ENCODE measurements at places on chromosomes 12 and 14. TPM values are rescaled to one million over a fixed set of nuclear protein-coding genes. Genes with fewer than 3 reads are reported as not detected.
A peak's percentile ranks its signal among the peaks of the same experiment; 100 is the strongest.

DNA sequence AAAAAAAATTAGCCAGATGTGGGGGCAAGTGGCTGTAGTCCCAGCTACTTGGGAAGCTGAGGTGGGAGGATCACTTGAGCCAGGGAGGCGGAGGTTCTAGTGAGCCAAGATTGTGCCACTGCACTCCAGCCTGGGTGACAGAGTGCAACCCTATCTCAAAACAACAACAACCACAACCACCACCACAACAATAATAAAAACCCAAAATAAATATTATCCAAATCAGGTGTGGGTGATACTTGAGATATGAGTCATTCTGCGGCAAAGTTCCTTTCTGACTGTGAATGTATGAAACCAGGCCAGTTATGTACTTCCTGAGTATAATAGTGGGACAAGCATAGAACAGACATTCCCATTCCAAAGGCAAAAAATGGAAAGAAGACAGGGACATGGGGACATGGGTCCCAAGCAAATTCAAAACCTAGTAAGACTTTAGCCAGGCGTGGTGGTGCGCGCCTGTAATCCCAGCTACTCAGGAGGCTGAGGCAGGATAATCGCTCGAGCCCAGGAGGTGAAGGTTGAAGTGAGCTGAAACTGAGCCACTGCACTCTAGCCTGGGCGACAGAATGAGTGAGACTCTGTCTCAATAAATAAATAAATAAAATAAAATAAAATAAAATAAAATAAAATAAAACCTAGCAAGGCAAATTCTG is 9.7 kb upstream of the ERC1 start:
- no peak for DNase-seq

GRCh38 chr14:60661721-60662120 is 12.4 kb upstream of the SIX1 start:
- DNase-seq = no peak

DNA sequence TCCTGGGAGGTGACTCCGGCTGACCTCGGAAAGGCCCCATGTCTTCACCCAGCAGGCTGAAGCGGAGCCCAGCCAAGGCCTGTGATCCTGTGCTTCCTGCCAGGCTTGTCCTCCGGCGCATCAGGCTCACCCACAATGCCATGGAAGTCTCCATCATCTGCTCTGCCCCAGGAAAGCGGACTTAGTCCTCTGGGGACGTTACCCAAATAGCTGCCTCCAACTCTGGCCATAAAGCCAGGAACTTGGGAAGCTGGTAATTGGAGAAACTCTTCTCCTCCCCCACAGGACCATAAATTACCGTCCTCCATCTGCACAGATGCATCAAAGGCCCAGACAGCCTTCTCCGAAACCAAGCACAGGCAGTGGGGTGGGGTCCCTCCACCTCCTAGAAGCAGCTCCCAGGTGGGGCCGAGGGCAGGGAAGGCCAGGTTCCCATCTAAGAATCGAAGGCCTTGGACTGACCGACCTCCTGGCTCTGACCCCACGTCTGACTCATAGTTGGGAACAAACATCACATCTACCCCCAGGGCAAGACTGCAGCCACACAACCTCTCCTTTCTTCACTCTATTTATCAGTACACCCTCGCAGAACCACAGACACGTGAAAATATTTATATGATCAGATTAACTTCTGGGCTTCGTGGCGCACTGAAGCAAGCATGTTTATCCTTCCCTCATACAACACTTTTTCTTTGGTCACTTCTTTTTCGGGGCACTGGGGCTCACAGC is 56.4 kb downstream of the PITPNM2 start:
- DNase-seq = peak; percentile 85

DNA sequence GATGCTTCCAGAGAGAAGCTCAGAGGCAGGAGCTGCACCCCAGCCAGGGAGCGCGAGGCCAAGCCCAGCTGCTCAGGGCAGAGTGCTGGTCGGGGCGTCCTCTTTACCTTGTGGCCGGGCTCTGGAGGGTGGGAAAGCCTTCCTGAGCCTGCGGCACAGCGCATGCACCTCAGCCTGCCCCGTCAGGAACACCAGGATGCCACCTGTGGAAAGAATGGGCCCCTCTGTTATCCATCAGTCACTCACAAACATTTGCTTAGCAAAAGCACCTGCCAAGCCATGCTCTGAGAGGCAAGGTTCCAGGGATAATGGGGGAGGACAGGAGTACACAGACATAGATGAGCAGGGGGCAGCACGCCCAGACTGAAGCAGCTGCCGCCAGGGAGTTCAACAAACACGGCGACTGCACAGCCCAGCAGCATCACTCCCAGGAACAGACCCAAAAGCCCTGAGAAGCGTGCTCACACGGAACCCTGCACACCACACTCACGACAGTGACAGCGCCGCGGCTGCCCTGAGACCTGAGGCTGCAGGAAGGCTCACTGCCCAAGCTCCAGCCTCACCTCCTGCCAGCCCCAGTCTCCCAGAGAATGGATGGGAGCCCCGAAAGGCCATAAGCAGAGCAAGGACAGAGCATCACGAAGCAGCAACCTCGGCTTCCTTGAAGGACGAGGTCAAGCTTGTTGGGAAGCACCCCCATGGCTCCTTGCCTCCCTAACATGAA is 21.8 kb downstream of the DHX37 start:
- DNase-seq = no peak

DNA sequence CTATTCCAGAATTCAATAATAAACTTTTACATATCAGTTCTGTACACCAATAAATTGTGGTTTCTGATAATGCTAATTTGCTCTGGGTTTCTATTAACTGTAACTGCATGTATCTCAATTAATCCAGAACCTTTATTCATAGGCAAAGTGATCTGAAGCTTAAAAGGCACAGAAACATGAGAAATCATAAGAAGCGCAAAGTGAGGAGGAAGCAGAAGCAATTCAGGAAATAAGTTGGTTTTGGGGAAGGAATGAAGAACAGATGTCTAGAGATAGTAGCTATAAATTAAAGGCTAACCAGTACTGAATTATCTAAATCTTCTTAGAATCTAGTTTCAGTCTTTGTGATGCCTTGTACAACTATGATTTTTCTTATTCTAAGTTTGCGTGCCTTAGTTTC is 24.6 kb downstream of the KERA start:
- DNase-seq = no peak

DNA sequence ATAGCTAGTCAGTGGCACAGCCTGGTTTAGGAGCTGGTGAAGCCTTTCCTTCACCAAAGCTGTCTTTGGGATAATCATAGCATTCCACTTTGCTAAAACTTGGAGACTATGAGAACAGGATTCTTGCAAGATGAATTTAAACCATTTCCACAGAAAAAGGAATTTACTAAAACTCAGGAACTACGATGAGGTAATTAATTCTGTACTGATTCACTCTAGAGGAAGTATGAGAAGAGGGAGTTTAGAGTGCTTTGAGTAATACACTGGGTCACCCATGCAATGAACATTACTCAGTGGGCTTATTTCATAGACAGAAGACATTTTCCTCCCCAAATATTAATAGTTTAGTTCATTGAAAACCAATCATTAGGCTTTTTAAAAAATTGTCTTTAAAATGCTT is 73.0 kb downstream of the RMST start:
- DNase-seq = no peak

CIDEB gene
- 0.24 TPM for total RNA-seq

DNA sequence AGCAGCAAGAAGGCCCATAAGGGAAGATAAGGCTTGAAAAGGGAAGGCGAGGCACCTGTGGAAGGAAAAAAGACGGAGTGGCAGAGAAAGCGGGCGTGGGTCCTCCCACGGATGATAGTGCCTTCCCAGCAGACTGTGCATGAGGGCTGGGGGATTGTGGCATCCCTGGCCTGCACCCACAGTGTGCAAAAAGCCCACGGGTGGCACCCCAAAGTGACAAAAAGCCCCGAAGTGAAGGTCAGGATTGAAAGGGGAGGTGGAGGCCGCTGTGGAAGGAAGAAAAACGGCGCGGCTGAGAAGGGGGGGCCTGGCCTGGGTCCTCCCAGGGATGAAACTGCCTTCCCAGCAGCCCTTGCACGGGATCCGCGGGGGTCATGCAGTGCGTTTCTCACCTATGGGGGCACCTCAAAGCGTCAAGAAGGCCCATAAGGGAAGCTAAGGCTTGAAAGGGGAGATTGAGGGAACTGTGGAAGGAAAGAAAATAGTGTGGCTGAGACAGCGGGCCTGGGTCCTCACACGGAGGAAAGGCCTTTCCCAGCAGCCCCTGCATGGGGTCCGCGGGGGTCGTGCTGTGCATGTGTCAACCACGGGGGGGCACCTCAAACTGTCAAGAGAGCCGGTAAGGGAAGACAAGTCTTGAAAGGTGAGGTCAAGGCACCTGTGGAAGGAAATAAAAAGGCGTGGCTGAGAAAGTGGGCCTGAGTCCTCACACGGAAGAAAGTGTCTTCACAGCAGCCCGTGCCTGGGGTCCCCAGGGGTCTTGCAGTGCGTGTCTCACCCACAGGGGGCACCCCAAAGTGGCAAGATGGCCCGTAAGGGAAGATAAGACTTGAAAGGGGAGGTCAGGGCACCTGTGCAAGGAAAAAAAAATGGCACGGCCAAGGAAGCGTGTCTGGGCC is 274.1 kb downstream of the ALG10 start:
- no peak for DNase-seq

CBLN3 gene
- total RNA-seq = 4.7 TPM

GRCh38 chr12:71780237-71780822 is 25.7 kb downstream of the RAB21 start:
- DNase-seq = peak; percentile 44

DBX2 gene
- not detected for total RNA-seq

DNA sequence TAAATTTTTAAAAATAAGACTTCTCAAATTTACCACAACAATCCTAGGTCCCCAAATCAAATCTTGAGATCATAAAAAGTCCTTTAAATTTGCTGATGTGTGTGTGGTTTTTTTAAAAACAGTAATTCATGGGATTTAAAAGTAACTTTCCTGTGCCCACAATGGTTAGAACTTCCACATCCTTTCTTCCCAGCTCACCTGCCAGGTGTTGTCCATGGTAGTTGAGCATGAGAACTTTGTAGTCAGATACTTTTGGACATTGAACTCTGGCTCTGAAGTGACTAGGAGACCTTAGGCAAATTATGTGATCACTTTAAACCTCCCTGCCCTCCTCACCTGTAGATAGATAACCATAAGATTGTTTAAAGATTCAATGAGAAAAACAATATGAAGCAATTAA is 253.2 kb downstream of the NPAS3 start:
- no peak for DNase-seq

- DNase-seq = no peak
Measured at GRCh38 chr14:34629344-34629656, 648 bp downstream of the SNX6 start.

DNA sequence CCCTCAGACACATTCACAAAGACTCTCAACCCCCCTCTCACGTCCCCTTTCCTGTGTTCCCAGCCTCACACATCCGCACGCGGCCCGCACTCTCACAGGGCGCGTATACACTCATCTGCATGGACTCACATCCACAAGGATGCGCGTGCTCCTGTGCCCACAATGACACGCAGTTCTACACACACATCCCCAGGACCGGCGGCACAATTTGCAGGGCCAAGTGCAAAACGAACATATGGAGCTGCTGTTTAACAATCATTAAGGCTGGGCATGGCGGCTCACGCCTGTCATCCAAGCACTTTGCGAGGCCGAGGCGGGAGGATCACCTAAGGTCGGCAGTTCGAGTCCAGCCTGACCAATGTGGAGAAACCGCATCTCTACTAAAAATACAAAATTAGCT is 36.4 kb upstream of the EML1 start:
- DNase-seq = no peak

GRCh38 chr12:64723630-64724029 is 35.6 kb downstream of the GNS start:
- DNase-seq = no peak

DNA sequence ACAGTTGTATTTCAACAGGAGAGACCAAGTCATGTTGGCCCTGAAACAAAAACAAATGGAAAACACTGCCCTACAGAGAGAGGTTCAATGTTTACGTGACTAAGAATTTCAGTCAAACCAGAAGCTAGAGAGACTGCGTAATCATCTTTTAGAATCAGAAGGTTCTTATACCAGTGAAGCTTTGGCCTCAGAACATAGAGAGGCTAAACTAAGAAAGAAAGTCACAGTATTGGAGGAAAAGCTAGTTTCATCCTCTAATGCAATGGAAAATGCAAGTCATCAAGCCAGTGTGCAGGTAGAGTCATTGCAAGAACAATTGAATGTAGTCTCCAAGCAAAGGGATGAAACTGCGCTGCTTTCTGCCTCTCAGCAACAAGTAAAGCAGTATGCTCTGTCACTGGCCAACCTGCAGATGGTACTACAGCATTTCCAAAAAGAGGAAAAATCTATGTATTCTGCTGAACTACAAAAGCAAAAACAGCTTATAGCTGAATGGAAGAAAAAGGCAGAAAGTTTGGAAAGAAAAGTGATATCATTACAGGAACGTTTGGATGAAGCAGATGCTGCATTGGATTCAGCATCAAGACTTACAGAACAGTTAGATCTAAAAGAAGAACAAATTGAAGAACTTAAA is 32.5 kb upstream of the NUAK1 start:
- DNase-seq = no peak

Data from HFFc6 (cell line).